ENCODE measurements at places on chromosomes 2 and 18. TPM values are rescaled to one million over a fixed set of nuclear protein-coding genes. Genes with fewer than 3 reads are reported as not detected.

The MEIS1 gene
- total RNA-seq, result 82.1 TPM

The MLPH gene
- 30.3 TPM for total RNA-seq

The CNDP1 gene
- under 0.01 TPM for total RNA-seq

The GATA6 gene
- 114 TPM for total RNA-seq

The IMP4 gene
- 77.5 TPM for total RNA-seq

The SERPINB3 gene
- not detected for total RNA-seq

The RNU2-63P gene
- not detected for total RNA-seq

The NEU4 gene
- not detected for total RNA-seq

The HOXD10 gene
- 0.26 TPM for total RNA-seq

The MATN3 gene
- total RNA-seq, result not detected

The BOK gene
- total RNA-seq, result 62.3 TPM

The ERBB4 gene
- total RNA-seq, result 4.4 TPM

The DQX1 gene
- not detected for total RNA-seq

The CFC1 gene
- total RNA-seq, result 24.7 TPM

The GALNT3 gene
- 29.7 TPM for total RNA-seq

All from body of pancreas (tissue), 4 donors.